Stimulated activated CD4-positive, alpha-beta T cell treated with anti-CD3 and anti-CD28 coated beads, Interleukin-12 subunit alpha, Interleukin-12 subunit beta, amount 100 ng/mL, for 4 hours (primary cell): ENCODE measurements at places on chromosomes 7 and 10.

- no peak for DNase-seq
Observed at GRCh38 chr10:23886355-23886754, 322.6 kb upstream of the KIAA1217 start.

DNA sequence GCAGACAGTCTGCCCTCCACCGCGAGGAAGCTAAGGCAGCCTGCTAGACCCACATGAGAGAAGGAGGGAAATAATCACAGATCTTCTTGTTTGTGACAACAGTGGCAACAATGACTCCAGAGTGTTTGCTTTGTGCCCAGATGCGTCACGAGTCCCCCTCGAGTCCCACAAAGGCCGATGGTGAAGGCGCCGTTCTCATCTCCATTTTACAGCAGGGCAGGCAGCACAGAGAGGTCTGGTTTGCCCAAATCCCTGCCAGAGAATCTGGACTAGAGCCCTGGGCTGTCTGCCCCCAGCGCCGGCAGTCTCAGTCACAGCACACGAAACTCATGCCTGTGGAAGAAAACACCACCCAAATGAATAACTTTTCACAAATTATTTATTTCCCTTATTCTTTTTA, 38.1 kb downstream of the KIAA1549 start:
- DNase-seq, result no peak

GRCh38 chr10:32225976-32226375, 121.0 kb downstream of the EPC1 start:
- DNase-seq, result no peak

- no peak for DNase-seq
Observed at GRCh38 chr7:70710011-70710480, 421.9 kb upstream of the GALNT17 start.

DNA sequence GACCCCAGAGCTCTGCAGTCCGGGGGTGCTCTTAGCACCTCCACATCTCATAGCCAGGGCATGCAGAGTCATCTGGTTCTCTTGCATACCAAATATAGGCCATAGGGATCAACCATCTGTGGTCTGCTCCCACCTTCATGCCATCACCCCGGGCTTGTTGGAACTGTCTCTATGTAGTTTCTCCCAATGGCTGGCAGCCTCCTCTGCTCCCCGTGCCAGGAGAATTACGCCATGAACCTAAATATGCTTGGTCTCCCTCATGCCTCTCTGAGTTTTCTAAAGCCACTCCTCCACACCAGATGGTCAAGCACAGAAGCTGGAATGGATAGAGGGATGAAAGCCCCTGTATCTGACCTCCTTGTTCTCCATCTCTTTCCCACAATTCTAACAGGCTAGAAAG, 302.6 kb upstream of the MYO3A start:
- DNase-seq, result no peak

- DNase-seq, result no peak
Observed at GRCh38 chr7:96921231-96921630, 84.1 kb upstream of the DLX6 start.

DNA sequence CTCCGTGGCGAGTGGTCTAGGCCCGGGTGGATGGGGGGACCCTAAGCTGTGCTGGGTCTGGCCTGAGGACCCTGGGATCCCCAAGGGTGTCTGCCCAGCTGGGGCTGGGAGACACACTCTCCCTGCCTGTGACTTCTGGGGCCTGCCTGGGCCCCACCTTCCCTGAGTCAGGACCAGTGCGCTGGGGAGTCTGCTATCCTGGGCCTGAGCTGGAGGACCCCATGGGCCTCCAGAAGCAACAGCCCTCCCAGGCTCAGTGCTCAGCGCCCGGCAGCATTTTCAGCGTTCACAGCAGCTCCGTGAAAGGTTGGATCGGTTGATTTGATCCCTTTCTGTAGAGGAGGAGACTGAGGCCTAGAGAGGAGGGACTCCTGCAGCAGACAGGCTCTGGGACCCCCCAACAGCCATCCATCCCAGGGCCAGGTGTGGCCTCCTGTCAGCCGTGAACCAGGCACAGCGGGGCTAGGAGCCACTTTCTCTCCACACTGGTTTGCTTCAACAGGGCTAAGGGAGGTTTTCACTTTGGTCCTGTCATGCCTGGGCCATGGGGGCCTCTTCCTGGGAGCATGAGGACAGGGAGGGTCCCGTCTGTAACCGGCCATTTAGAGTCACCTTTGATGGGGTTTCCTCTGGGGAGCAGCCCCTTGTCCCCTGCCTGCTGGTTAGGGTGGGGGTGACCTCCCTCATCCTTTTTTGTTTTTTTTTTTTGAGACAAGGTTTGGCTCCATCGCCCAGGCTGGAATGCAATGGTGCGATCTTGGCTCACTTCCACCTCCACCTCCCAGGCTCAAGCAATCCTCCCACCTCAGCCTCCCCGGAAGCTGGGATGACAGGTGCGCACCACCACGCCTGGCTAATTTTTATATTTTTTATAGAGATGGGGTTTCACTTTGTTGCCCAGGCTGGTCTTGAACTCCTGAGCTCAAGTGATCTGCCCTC, 12.4 kb downstream of the FOXL3 start:
- DNase-seq, result no peak

DNA sequence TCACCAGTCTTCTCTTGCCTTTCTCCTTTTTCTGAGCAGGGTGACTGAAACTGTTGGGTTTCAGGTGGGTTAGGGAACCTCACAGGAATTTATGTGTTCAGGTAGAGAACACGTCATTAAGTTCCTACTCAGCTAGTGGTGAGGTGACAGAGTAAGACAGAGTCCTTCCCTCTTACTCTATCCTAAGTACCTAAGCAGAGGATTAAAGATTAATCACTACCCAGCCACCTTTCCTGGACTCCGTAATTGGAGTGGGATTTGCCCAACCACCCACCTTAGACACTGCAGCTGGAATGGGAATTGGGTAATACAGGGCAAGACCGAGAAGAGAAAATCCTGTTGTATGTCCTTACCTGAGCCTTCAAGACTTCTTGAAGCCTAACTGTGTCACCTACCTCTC, 158.1 kb downstream of the LRRC4 start:
- no peak for DNase-seq

DNA sequence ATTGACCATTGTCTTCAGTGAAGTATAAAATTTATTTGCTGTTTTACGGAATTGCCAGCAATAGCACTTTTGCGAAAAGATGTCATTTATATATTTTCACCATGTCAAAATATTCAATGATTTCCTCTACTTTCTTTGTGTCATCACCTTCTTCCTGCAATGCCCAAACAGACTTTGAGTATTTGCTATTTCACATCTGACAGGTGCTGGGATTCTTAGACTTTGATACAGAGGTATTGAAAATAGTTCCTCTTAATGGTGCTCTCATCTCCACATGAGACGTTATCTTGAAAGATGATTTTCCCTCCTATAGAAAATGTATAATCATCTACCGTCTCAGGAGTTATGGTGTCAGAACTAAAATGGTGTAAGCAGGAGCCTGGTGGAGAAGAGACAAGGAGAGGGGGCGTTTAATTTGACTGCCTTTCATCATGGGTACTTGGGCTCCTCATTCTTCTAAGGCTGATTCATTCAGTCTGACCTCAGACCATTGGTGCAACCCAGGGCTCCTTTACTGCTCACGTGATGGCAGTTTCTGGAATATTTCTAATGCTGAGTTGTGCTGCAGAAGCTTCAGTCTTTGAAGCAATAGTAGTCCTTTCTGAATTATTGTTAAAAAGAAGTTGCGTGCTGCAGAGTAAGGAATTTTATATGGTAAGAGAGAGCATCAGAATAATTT, 404.6 kb downstream of the PHTF2 start:
- no peak for DNase-seq

- DNase-seq, result no peak
Observed at GRCh38 chr10:103490986-103491314, 2.6 kb upstream of the NEURL1 start.

- DNase-seq, result no peak
Observed at GRCh38 chr7:156702399-156702798, 61.8 kb downstream of the RNF32 start.

GRCh38 chr7:111256391-111256790, 165.5 kb downstream of the LRRN3 start:
- DNase-seq, result no peak

GRCh38 chr7:110358028-110358427, 732.9 kb upstream of the LRRN3 start:
- DNase-seq, result no peak

- DNase-seq, result no peak
Observed at GRCh38 chr7:135207406-135208101, 3.8 kb downstream of the WDR91 start.

DNA sequence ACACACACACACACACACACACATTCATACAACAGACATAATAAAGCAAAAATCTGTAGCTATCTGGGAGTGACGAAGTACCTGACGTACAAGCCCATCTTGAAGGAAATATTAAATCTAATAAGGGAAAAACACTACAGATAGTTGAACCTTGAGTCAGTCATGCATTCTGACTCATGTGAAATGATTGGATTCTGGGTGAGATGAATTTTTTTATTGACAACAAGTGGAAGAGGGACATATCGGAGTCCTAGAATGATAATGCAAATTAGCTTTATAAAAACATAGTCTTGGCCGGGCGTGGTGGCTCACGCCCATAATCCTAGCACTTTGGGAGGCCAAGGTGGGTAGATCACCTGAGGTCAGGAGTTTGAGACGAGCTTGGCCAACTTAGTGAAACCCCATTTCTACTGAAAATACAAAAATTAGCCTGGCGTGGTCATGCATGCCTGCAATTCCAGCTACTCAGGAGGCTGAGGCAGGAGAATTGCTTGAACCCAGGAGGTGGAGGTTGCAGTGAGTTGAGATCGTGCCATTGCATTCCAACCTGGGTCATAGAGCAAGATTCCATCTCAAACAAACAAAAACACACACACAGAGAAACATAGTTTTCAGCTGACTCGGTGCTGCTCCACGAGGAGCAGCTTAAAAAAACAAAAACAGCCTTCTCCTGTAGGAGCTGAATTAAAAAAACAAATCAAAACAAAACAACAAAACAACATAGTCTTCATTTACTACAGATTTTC, 154.4 kb upstream of the MKLN1 start:
- DNase-seq, result no peak

- no peak for DNase-seq
Observed at GRCh38 chr10:58897708-58898107, 278.7 kb upstream of the PHYHIPL start.

- DNase-seq, result no peak
Observed at GRCh38 chr10:26665080-26666048, 32.1 kb upstream of the PDSS1 start.

DNA sequence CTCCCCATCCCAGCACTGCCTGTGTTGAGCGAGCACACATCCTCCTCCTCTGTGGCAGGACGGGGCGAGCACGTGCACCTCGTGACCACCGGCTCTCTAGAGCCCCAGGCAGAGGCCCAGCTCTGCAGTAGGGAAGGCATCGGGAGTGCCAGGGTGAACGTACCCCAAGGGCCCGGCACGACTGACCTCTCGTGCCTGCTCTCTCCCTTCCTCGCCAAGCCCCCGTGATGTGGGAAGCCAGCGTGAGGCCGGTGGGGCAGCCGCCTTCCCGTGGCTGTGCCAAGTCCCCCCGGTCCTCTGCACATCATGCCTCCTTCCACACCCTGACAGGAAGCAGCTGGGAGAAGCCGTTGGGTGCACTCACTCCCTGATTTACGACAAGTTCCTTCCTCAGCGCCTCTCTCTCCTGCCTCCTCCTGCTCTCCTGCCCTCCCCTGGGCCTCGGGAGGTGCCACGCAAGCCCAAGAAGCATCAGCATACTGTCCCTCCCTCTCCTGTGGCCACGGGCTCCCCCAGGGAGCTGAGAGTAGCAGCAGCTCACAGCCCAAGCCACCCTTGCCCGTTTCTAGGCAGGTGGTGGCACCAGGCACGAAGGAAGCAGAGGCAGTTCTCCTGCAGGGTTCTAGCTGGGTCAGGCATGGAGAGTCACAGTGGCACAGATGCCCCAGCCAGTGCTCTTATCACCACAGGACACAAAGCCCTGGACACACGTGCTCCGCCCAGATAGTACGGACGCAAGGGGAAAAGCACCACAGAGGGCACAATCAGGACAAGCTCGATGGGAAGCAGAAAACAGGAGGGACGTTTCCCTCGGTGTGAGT, 47.0 kb downstream of the AMZ1 start:
- DNase-seq, result no peak

DNA sequence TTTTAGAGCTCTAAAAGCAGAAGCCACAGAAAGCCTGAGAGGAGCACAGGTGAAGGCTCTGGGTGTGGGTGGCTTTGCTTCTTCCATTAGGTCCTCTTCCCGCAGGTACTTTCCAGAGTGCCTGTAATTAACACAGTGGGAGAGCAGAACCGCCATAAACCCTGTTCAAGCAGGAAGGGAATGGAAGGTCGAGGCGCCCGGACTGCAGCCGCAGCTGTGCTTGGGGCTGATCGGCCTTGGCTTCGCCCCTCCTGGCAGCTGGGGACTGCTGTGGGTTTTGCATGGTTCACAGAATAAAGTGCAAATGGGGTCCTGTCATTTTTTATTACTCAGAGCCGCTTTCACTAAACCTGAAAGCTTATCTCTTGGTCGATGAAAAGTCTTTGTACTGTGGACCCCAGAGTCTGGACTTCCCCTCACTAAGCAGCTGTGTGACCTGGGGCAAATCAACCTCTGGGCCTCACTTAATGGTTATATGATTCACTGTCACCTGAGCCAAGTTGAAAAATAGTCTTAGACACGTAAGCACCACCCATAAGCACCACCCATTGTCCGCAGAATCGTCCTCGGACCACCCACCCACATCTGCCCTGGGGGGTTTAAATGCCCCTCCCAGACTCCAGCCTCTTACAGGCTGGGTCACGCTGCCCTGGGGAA, 100.9 kb downstream of the XRCC2 start:
- no peak for DNase-seq

- no peak for DNase-seq
Observed at GRCh38 chr7:83791737-83792136, 142.8 kb upstream of the SEMA3E start.

DNA sequence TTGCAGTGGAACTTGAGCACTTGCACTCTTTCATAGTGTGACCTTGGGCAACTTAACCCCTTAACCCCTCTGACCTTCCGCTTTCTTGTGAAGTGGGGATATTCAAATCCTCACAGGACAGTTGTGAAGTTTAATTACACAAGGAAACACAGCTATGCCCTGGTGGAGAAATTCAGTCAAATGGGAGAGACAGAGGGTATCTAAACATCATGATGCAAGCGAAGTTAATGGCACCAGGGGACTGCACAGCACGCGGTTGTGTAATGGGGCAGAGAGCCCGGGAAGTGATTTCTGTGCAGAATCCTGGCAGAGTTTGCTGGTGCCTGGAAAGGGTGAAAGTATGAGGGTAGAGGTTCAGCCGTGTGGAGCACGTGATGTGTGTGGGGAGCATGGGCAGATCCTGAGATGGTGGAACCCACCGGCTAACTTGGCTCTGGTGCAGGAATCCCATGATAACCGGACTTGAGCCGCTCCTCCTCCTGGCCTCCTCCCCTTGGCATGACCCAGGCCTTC, 51.7 kb downstream of the SNX10 start:
- DNase-seq, result no peak

DNA sequence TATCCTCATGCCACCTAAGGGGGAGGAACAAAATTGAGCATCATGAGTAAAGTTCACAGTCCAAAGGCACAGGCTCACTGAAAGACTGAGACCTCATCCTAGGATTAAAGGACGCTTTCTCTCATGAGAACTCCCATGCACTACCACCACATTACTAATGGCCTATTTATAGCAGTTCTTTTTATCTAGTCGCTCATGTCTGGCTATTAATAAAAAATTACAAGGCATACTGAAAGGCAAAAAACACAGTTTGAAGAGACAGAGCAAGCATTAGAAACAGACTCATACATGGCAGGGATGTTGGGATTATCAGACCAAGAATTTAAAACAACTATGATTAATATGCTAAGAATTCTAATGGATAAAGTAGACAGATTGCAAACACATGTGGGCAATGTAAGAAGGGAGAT, 46.0 kb upstream of the CDK13 start:
- no peak for DNase-seq

GRCh38 chr7:139396323-139396951, 36.7 kb downstream of the LUC7L2 start:
- DNase-seq, result no peak
